ENCODE measurements at places on chromosomes 3 and 15.
A peak's percentile ranks its signal among the peaks of the same experiment; 100 is the strongest.

DNA sequence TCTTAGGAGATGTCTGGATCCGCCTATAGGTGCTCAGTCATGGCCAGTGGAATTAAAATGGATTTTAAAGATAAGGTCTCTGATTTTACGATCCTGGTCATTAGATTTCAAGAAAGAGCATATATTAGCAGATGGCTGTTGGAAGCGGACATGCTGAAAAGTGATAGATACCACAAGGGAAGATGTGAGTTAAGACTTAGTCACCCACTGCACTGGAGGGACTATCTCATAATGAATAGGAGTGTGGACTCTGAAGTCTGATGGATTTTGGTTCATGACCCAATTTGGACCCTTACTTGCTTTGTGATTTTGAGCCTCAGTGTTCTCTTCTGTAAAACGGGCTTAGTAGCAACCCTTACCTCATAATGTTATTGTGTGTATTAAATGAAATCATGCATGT lies 214.7 kb downstream of the CHST2 start:
- DNase-seq = peak; percentile 59

DNA sequence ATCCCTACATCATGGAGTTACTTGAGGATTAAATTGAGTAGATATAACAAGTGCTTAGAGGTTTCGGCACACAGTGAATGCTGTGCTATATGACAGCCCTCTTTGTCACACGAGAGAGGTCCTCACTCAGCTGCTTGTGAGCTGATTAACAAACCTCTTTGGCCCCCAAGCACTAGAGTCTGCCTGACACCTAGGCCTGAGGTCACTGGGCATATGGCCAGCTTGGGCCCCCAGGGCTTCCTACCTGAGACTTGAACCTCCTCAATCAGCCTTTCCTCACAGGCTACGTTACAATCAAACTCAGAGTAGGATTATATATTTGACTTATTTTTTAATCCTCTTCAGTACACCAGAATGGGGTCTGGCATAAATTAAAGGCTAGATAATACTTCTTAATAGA lies 88.8 kb downstream of the WDR72 start:
- no peak for DNase-seq

DNA sequence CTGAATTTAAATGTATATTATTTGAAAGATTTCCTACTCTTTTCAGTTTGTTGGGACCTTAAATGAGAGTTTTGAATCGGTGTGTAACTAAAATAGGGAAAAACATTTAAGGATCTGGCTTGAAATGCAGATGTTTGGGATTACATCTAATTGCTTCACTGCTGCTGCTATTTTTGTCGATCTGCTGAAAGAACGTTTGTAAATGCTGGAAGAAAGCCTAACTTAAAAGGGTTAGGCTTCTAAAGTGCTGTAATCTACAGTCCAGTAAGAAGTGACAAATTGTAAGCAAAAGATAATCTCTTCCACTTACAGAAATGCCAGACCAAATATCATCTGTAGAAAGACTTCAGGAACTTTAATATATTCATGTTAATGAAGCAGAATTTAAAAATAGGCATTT lies 691.6 kb downstream of the ZNF385D start:
- no peak for DNase-seq

- peak; percentile 54 for DNase-seq
Measured at GRCh38 chr15:91263632-91264531, 163.8 kb downstream of the SV2B start.

- DNase-seq = no peak
Measured at GRCh38 chr3:34998902-34999301, 640.4 kb upstream of the ARPP21 start.

GRCh38 chr3:54053882-54054281 lies 68.5 kb upstream of the CACNA2D3 start:
- DNase-seq = no peak

GRCh38 chr15:43958861-43959330 lies 132.1 kb downstream of the WDR76 start:
- DNase-seq = peak; percentile 95

Data from fibroblast of mammary gland (primary cell).